ENCODE measurements at places on chromosomes 13 and 19.
A peak's percentile ranks its signal among the peaks of the same experiment; 100 is the strongest.

- no peak for DNase-seq
These were observed 20.8 kb downstream of the ZNF283 start for GRCh38 chr19:43847884-43848283.

DNA sequence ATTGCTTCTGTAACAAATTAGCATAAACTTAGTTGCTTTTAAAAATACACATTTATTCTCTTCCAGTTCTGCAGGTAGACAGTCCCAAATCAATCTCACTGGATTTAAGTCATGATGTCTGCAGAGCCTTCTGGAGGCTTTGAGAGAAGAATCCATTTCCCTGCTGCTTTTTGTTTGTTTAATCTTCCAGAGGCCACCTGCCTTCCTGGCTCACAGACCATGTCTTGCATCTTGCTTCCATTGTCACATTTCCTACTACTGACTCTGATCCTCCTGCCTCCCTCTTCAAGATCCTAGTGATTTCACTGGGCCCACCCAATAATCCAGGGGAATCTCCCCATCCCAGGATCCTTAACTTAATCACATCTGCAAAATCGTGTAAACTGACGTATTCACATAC lies 473.3 kb downstream of the ITGBL1 start:
- no peak for DNase-seq

DNA sequence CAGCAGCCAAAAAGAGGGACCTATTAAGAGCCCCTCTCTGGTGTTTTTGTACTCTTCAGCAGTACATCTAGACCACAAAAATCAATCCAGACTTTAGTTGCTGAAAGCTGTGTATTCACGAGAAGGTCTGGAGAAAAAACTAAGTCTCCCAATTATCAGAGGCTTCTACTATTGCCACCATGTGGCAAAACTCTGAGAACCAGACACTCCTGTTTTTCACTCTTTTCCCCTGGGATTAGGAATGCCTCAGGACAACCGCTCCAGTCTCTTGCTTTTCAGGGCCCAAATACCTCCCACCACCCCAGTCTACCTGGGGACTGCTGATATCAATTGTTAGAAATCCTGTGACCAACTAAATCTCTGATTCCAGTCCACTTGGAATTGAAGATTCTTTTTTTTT lies 30.1 kb upstream of the OBI1 start:
- no peak for DNase-seq

DNA sequence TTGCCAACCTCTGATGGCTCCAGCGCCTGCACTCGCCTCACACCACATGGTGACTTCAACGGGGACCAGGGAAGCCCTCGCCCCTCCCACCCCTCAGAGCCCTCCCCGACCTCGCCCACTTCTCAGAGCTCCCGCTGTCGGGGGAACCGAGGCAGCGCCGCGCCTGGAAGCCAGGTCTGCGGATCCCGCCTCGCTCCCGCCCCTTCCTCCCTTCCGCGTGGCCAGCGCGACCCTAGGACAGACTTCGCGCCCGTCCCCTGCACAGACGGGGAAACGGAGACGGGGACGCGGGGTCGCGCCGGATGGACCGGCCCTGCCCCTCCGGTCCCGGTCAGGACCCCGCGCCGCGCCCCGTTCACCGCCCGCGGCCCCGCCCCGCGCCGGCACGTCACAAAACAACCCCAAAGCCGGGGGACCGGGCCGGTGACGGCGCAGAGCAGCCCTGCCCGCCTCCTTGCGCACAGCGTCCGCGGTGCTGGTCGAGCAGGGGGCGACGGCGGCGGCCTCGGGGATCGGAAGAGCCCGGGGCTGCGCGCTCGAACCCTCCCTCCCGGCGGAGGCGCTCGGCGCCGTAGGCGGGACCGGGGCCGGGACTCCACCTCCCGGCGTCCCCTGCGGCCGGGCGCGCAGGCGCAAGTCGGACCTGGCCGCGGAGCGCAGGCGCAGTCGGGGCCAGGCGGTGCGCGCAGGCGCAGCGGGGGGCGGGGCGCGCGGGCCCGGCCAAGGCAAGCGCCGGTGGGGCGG lies 379 bp upstream of the CDC34 start:
- peak; percentile 84 for DNase-seq

GRCh38 chr19:2627855-2628254 lies 74.6 kb downstream of the GNG7 start:
- no peak for DNase-seq

GRCh38 chr19:35509861-35510625 lies 3.4 kb downstream of the DMKN start:
- DNase-seq, result peak; percentile 71

GRCh38 chr13:80469853-80470381 lies 129.0 kb upstream of the SPRY2 start:
- peak; percentile 77 for DNase-seq

- DNase-seq, result no peak
These were observed 8.0 kb downstream of the PDS5B start for GRCh38 chr13:32594157-32594738.

GRCh38 chr13:56563663-56564062 lies 577.1 kb upstream of the PRR20A start:
- no peak for DNase-seq

DNA sequence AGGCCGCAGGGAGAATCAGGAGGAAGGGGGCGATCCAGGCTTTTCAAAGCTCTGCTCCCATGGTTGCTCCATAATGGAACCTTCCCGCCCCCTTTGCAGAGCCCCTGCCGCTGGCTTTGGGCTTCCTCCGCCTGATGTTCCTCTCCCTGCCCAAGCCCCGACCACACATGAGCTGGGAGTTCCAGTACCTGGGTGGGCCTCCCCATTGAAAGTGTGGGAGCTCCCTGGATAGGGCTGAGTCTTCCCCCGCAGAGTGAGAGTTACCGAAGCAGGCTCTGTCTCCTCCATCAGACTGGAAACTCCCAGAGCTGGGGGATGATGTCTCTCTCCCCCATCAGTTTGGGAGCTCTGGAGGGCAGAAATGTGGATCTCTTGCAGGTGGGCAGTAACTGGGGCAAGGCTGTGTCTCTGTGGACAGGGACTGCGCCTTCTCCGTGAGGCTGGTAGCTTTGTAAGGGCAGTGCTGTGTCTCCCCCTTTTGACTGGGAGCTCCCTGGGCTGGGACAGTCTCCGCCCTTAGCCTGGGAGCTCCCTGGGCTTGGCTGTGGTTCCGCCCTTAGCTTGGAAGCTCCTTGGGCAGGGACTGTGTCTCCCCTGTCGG lies 722 bp downstream of the DCAF15 start:
- no peak for DNase-seq

- no peak for DNase-seq
These were observed 427.2 kb downstream of the GPC6 start for GRCh38 chr13:93653776-93654175.

DNA sequence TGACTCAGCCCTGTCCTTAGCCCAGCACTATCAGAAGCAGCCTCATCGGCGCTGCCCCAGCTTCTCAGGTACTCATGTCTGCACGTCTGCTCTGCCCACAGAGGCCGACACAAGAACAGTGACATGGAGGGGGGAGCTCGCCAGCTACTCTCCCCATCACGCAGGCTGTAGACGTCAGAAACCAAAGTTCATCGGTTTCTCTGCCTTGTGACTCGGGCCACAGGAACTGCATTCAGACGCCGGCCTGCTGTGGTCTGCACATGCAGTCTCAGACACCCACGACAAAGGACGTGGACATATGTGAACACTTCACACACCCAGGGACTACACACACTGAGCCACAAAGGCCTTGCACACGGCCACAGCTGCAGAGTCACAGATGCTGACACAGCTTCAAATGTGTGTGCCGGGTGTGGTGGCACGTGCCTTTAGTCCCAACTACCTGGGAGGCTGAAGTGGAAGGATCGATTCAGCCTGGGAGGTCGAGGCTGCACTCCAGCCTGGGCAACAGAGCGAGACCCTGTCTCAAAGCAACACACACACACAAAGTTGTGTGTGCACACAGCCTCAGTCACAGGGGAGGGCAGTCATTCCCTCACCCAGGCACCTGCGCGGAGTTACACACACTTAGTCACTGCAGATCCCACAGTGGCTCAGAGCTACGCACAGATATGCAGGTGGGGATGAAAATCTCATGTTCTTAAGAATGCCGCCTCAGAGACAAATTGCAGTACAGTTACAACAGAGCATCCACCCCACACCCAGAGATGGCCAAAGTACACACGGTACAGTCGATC lies 4.9 kb upstream of the ZFP36 start:
- DNase-seq, result no peak

GRCh38 chr19:19628501-19629134 lies 598 bp upstream of the LPAR2 start:
- no peak for DNase-seq

DNA sequence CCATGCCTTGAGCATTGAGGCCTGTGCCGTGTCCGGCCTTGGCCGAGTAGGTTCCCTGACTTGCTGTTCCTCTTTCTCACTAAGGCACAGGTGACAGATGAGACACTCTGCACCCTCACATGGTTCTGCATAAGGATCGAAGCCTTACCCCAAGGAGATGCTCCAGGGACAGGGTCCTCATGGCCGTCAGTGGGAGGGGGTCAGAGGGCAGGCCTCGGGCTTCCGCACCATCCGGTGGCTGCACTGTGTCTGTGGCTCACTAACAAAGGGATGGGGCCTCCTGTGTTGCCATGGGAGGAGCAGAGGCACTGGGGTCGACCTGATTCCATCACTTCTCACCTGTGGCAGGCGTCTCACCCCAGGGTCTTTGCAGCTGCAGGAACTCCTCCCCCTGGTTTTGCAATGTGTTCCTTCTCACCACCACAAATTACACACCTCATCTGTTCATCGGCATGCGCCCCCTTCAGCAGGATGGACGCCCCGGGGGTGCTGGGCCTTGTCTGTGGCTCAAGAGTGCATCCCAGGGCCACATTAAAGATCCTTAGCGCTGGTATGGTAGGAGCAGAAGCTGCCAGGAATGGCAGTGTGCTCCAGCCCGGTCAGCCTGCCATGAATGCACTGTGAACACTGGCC lies 113.3 kb upstream of the SOX1 start:
- DNase-seq, result no peak

DNA sequence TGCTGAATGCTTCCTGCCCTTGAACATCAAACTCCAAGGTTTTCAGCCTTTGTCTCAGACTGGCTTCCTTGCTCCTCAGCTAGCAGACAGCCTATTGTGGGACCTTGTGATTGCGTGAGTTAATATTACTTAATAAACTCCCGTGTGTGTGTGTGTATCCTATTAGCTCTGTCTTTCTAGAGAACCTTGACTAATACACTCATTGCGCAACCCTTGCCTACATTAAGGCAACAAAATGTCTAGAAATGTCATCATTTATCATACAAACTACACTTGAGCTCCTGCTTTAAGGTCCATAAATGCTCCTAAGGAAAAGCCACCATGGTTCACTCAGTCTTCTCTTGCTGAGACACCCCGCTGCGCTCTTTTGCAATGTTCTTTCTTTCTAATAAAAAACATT lies 2861.0 kb downstream of the PCDH9 start:
- no peak for DNase-seq

- no peak for DNase-seq
These were observed 48.6 kb downstream of the FGF9 start for GRCh38 chr13:21719463-21719862.

- no peak for DNase-seq
These were observed 36.2 kb downstream of the CLDN10 start for GRCh38 chr13:95588721-95589120.

DNA sequence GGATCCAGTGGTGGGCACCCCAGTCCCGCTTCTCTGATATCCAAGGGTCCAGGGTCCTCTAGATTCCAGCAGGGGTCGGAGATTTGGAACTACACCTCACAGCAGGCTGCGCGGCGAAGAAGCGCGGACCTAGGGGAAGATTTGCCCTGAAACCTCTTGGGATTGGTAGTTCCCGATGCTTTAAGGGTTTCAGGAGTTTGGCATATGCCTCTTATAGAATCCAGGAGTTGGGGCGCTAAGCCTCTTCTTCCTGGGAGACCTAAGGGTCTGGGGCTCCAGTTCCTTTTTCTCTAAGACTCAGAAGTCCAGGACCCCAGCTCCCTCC lies 349 bp downstream of the BCL2L12 start:
- no peak for DNase-seq

DNA sequence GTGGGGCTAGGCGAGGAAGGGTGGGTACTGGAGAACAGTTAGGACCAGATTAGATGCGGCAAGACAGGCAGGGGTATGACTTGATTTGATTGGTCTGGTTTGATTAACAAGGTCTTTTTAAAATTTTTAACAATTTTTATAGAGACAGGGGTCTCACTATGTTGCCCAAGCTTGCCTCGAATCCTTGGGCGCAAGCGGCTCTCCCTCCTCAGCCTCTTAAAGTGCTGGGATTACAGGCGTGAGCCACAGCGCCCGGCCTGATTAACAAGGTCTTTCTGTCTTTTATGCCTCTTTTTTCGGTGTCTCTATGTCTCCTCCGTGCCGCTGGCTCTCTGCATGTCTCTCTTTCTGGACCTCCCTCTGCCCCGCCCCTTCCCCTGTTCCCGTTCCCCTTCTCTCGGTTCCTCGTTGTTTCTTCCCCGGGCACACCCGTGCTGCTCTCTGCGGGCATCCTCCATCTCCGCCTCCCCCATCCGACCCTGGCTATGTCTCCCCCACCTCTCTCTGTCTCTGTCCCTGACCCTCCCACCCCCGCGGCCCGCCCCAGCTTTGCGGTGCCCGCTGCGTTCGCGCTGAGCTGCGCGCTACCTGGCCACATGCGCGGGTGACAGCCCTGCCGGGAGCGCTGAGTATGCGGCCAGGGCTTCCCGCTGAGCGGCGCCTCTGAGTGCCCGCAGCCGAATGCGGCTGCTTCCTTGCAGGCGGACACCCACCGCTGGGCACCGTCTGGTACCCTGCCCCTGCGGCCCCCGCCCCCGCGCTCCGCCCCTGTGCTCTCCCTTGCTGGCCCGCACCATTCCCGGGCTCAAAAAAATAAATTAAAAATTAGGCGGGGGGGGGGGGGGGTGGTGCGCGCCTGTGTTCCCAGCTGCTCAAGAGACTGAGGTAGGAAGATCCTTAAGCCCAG lies 8.1 kb upstream of the SDHAF1 start:
- peak; percentile 50 for DNase-seq

DNA sequence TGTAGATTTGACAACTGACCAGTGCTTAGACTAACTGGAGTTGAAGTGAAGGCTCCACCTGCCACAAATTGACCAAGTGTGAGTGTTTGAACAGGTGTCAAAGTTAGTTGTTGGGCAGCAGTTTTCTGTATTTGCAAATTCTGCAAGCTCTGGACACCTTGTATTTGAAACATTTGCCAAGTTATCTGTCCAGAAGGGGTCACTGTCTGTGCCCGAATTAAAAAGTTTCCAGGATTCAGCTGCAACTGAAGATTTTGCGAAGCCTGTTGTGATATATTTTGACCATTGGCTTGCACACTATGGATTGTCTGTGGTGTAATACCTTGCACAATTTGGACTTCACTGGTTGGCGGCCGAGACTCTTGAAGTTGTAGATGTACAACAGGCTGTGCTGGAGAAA lies 1690.7 kb downstream of the SLITRK5 start:
- no peak for DNase-seq

DNA sequence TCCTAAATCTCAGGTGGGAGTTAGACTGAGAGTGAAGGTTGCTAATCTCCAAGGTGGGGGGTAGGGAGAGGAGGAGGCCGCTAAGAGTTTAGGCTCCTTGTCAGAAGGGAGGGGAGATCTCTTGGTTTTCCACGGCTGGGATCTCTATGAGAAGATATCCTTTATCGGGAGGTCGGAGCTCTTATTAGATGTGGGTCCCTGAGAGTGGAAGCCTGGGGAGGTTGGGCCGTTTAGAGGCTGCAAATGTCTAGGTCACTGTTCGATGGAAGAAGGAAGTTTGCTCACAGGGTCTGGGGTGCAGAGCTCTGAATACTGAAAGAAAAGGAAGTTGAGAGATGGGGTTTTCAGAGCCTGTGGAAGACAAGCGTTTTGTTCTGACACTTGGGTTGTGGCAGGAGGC lies 3.8 kb downstream of the MYADM start:
- no peak for DNase-seq

GRCh38 chr19:23547156-23547555 lies 139.9 kb downstream of the ZNF675 start:
- DNase-seq, result no peak

All from left ventricle myocardium inferior (tissue), 1 donor.